ENCODE measurements at places on chromosomes 13 and 19.

GRCh38 chr13:84672616-84673015, 790.3 kb upstream of the SLITRK1 start:
- no peak for DNase-seq

GRCh38 chr13:110607675-110608224, 7.6 kb upstream of the NAXD start:
- DNase-seq, result no peak

- no peak for DNase-seq
Measured at GRCh38 chr19:38355728-38356725, 18.3 kb upstream of the PSMD8 start.

GRCh38 chr13:108185223-108185622, 30.1 kb downstream of the LIG4 start:
- DNase-seq, result no peak

DNA sequence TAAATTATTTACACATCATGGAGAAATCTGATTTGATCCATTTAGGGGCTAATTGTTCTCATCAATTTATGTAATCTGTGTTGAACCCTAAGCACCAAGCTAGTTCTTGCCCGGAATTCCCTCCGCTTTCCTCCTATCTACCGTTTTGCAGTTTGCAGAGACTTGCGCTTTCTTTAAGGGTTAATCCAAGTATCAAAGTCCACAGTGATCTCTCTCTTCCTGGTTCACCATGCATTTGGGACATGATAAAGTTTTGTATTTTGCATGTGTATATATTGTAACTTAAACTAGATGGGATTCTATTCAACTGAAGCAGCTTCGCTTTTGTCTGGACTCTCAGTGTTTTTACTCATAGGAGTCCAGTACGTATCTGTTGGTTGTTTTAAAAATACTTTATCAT, 13.8 kb upstream of the KLF5 start:
- no peak for DNase-seq

DNA sequence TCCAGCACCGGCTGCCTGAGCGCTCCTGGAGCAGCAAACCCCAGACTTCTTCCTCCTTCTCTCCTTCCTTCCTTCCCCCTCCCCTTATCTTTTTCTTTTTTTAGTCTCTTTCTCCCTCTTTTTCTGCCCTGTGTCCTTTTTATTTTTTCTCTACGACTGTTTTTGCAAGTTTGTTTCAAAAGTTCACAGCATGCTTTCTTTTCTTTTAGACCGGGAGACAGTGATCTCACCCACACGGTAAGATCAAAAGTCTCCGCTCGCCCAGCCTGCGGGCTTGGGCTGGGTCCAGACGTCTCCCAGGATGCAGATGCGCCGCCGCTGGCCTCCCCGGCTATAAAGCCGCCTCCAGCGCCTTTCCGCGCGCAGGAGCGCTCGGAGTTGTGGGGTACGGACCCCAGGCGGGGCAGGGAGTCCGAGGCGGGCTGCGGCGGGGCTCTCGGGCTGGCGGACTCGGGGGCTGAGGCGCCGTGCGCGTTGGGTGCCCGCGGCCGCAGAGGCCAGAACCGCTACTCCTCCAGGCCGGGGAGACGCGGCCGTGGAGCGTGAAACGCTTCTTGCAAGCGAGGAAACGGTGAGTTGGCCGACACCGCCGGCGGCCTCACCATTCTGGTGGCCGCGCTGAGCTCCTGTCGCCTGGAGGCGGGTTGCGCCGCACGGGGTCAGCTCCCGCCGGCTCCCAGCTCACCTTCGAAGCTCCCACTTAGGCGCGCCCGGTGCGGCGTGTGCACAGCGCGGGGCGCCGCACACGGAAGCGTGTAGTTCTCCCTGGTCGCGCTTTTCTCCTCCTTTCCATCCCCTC, 2.0 kb upstream of the TSHZ3 start:
- DNase-seq, result no peak

DNA sequence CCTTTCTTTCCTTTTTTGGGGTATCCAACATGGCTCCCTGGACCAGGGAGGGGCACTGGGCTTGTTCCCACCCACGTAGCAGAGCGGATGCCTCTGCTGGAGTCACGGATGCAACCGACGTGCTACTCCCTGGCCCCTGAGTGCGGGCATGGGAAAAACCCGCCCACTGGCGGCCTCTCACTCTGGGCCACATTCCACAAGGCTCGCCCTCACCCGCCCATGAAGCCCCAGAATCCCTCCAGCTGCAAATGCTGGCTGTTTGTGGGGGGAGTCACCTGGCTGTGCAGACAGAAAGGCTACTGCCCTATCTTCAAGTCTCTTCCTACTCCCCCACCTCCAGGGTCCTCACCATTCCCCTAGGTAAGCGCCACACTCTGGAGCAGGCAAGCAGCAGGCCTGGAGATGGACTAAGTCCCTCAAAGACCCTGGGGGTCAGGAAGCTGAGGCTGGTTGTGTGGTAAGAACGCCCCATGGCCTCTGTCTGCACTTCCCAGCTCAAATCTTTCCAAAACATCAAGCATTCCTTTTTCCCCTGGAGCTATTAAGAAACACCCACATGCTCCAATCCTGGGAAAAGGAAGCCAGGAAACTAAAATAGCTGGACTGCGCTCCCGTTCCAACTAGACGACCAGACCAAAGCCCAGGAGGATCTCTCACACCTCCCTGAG, 17.9 kb upstream of the EPHX3 start:
- no peak for DNase-seq

DNA sequence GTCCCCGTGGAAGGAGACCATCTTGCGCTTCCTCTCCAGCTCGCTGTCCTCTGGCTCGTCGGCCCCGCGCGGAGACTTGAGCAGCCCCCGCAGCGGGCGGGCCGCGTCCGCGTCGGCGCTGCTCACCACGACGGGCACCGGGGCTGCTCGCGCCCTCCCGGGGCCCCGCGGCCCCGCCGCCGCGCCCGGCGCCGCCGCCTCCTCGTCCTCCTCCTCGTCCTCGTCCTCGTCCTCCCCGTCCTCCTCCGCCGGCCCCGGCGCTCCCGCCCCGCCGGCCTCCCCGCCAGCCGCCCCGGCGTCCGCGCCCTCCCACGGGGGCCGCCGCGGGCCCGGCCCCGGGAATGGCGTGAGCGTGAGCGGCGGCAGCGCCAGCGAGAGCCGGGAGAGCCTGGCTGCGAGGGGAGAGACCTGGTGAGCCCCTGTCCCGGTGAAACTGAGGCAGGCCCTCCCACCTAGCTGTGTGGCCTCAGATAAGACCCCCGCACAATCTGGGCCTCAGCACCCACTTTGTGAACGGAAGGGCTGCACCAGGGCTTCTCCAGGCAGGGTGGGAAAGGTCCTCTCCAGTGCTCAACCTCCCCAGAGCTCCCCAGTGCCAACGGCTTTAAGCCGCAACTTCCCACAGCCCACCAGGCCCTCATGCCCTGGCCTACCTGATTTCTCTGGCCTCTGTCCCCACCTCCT, 17.8 kb downstream of the LMTK3 start:
- no peak for DNase-seq

- no peak for DNase-seq
Measured at GRCh38 chr13:41613471-41613870, 156.1 kb downstream of the RGCC start.

GRCh38 chr19:34416021-34416545, 11.9 kb downstream of the PDCD2L start:
- DNase-seq, result no peak

GRCh38 chr13:30043631-30043925, 193.2 kb upstream of the UBL3 start:
- DNase-seq, result no peak

DNA sequence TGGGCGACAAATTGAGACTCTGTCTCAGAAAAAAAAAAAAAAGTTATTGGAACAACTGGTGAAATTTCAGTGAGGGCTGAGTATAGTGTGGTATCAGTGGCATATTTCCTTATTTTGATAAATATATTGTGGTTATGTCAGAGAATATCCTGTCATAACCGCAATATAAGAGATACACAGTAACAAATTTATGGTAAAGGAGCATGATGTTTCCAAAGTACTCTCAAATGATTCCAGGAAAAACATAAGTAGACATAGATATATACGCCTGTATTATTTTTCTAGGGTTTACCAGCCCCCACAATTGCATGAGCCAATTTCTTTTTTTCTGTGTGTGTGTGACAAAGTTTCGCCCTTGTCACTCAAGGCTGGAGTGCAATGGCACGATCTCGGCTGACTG, 5.7 kb upstream of the C5AR1 start:
- DNase-seq, result no peak

DNA sequence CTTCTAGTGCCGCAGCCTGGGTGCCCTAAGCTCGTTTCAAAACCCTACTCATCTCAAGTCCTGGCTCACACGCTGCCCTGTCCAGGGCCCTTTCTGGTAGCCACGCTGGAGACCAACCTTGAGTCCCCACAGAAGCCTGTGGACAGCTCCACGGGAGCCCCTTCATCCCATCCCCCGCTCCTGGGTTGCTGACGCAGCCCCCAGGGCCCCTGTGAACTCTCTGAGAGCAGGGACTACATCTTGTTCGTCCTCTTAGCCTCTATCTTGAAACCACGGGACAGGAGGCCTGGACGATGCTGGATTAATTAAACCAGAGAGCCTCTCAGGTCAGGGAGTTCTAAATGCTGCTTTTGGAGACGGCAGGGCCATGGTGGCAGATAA, 7.4 kb downstream of the MLLT1 start:
- no peak for DNase-seq

GRCh38 chr13:77409412-77409811, 82.5 kb upstream of the MYCBP2 start:
- no peak for DNase-seq

GRCh38 chr13:53138376-53139036, 109.9 kb downstream of the OLFM4 start:
- DNase-seq, result peak; percentile 9

- no peak for DNase-seq
Measured at GRCh38 chr19:37738371-37738770, 18.8 kb upstream of the ZNF607 start.

DNA sequence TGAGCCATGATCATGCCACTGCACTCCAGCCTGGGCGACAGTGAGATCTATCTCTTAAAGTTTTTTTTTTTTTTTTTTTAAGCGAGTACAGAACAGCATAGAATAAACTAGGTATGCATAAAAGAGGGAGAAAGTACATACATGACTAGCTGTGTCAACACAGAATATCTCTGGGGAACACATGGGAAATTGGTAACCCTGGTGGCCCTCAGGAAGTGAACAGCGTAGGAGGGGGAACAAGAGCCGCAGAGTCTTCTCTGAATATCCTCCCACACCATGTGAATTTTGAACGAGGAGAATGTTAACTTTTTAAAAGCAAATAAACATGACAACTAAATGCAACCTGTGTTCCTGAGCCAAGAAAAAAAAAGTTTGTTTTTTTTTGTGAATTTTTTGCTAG, 15.2 kb downstream of the PHLDB3 start:
- DNase-seq, result no peak

GRCh38 chr13:113597391-113598080, 13.0 kb downstream of the TFDP1 start:
- DNase-seq, result no peak

DNA sequence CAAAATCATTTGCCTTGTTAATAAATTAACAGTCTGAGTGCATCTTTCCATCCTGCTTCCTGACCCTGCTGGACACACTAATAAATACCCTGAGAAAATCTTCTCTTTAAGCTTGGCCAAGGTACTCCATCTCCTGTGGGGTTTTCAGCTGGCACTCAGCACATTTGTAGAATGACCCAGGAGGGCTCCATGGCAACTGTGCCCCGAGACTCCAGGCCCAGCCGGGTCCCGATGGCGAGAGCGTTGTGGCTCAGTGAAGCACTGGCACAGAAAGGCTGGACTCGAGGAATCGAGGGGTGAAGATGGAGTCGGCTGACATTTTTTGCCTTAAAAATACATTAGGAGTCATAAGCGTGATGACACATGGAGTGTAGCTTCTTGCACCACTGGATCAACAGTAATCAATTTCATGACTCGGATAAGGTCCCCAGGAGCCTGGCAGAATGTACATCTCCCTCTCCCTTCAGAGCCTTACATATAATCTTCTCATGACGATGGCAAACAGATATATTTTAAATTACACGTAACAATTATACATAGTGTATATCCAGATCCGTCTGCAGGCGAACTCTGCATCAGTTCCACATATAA, 85.4 kb downstream of the SLC7A1 start:
- DNase-seq, result no peak

GRCh38 chr13:101736566-101736965, 284.1 kb downstream of the ITGBL1 start:
- DNase-seq, result no peak

- DNase-seq, result no peak
Measured at GRCh38 chr19:29694161-29694560, 20.9 kb downstream of the C19orf12 start.

- no peak for DNase-seq
Measured at GRCh38 chr19:41528106-41528505, 47.9 kb upstream of the CEACAM21 start.

- no peak for DNase-seq
Measured at GRCh38 chr13:28658796-28659620, at the start of gene POMP. Gene POMP (plus strand): TSS chr13:28659130. CDS start chr13:28659185, 55 bp downstream.

GRCh38 chr13:106415971-106416370, 119.5 kb downstream of the EFNB2 start:
- no peak for DNase-seq

GRCh38 chr13:53494406-53494805, 465.8 kb downstream of the OLFM4 start:
- DNase-seq, result no peak

DNA sequence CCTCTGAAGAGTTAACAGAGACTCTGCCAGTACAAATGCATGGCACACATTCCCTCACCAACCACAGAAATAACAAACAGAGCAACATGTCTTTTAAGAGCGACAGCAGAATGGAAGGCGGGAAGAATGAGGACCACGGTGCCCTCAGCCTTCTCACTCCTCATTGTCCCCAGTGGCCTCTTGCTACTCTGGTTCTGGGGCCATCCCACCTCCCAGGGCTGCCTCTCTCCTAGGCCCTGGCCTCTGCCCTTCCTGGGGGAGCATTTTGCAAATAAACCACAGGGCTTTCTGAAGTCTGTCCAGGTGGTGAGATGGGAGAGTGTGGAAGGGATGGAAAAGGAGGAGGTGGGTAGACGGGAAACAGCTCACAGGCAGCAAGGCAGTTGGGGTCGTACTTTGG, 28.3 kb downstream of the CYP2B6 start:
- no peak for DNase-seq

DNA sequence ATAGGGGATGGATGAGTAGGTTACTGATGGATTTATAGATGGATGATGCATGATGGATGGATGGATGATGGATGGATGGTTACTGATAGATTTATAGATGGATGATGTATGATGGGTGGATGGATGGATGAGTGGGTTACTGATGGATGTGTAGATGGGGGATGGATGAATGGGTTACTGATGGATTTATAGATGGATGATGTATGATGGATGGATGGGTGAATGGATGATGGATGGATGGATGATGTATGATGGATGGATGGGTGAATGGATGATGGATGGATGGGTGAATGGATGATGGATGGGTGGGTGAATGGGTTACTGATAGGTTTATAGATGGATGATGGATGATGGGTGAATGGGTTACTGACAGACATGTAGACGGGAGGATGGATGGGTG, 6.3 kb upstream of the C2CD4C start:
- no peak for DNase-seq

DNA sequence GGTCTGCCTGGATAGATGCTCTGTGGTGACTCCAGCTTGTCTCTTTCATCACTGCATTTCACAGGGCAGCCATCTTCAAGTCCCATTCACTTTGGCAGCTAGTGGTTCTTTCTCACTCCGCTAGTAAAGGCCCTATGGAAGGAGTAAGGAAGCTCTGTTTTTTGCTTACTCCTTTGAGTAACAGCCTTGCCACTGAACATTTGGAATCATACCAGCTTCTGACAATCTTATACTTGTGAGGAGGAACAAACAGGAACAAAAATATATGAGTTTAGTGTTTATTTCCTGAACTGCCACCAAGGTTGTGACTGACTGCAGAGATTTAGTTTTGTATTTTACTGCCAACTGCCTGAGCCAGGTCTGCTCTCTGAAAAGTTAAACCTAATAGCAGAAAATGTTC, 38.7 kb downstream of the KCTD4 start:
- no peak for DNase-seq

Measured in cortex of kidney (tissue), 1 donor.